Fibroblast of lung (primary cell): ENCODE measurements at places on chromosomes 5 and 9.
A peak's percentile ranks its signal among the peaks of the same experiment; 100 is the strongest.

DNA sequence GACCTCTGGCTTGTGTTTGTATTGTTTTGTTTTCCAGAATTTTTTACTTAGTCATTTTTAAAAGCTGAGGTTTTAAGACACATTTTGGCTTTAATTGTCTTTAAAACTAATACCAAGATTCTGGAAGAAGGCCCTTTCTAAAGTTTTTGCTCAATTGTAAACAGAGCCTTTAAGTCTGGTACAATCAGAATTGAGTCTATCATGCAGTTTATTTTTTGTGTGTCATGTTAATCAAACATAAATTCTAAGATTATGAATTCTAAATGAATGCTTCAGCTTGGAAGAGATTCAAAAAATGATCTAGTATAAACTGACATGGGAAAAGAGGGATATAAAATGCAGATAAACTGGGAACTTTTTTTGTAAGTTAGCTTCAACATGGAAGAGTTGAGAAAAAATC lies 882.7 kb downstream of the TLE1 start:
- peak; percentile 57 for DNase-seq

GRCh38 chr9:87381050-87381711 lies 116.5 kb upstream of the DAPK1 start:
- DNase-seq = peak; percentile 80

GRCh38 chr5:141843156-141843927 lies 34.9 kb downstream of the PCDH1 start:
- no peak for DNase-seq

- DNase-seq = peak; percentile 35
Observed at GRCh38 chr9:89562186-89562814, 42.5 kb upstream of the GADD45G start.

GRCh38 chr9:69376651-69377050 lies 51.6 kb downstream of the ENTREP1 start:
- DNase-seq = peak; percentile 95

GRCh38 chr5:142432369-142432863 lies 107.6 kb upstream of the SPRY4 start:
- no peak for DNase-seq

GRCh38 chr5:963673-964531 lies 44.7 kb upstream of the NKD2 start:
- DNase-seq = peak; percentile 87

GRCh38 chr9:94289691-94290090 lies 30.6 kb downstream of the ZNF169 start:
- peak; percentile 27 for DNase-seq

DNA sequence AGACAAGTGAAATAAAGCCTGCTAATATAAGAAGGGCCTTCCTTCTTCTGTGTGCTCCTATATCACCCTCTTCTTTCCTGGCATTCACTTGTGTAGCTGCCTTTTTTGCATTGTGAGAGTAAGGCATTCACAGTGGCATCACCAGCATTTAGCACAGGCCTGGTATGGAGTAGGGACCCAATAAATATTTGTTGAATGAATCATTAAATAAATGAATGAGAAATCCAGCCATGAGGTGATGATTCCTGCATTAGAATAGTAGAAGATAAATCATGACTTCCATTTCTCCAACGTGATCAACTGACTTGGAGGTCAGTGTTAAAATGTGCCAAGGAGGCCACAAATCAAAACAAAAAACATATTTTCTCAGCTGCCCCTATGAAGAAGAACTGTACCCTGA lies 3.9 kb downstream of the PLPPR1 start:
- DNase-seq = no peak

DNA sequence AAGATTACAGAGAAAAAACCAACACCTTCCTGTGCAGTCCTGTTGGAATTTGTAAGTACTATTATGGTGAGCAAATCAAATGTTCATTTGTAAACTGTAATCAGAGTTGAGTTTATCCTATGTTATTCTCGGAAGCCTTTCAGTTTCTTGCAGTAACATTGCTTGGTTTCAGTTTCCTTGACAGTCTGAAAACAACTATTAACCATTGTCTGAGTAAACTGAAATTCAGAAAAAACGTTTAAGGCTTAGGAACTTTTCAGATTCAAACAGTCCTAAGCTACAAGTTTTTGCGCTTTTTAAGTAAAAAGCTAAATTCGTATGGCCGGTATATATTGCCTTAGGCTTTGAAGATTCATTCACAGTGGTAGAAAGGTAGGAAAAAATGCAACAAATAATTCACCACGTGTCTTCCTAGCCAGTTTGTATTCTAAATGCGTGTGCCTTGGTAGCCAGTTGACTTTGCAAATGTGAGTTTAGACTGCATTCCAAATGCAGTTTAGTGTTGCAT lies 2.5 kb downstream of the GPBP1 start:
- peak; percentile 89 for DNase-seq

GRCh38 chr9:92119586-92119985 lies 4.4 kb upstream of the SPTLC1 start:
- DNase-seq = no peak

DNA sequence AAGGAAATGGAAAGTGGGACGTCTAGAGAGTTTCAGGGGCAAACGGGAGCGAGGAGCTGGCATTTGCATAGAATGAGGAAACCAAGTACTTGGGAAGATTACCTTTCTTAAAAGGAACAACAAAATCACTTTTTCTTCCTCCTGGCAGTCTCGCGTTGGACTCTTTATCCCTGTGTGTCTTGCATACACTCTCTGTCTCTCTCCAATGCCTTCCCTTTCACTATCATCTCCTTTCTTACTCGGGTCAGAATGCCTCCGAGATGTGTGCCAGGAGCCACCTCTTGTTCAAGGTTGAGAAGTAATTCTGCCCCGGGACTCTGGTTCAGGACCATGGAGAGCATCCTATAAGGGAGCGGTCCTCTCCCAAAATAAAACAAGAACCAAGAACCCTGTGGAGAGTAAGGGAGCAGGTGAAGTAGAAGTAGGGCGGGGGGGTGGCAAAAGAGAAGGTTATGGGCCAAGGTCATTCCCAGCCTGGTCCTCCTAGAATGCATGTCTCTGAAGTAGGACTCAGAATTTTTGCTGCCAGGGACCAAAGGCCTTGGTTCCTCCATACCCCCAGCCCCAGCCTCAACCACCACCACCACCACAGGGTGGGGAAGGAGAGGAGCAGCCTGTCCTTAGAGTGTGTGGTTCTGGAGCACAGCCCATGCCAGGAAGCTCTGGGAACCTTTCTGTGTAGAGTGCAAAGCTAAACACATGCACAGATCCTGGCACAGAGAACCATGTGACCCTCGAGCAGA lies 72.1 kb upstream of the ARAP3 start:
- peak; percentile 30 for DNase-seq

DNA sequence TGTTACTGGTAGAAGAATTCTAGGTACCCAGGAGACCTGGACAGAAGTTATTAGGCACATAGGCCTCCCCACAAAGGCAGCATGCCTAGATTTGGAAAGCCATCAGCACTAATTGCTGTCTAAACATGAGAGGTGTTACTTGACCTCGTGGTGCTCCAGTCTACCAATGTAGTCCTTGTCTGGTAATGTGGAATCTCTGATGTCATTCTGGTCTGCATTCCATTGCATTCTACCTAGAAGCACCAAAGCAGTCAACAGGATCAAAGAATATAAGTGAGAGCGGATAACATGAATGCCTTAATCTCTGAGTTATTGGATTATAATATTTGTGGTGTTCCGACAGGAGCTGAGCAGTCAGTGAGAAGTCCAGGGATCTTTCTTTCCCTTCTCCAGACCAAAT lies 175.2 kb downstream of the PSAT1 start:
- DNase-seq = peak; percentile 36

- no peak for DNase-seq
Observed at GRCh38 chr9:68905129-68905528, 108.8 kb downstream of the PRKACG start.

DNA sequence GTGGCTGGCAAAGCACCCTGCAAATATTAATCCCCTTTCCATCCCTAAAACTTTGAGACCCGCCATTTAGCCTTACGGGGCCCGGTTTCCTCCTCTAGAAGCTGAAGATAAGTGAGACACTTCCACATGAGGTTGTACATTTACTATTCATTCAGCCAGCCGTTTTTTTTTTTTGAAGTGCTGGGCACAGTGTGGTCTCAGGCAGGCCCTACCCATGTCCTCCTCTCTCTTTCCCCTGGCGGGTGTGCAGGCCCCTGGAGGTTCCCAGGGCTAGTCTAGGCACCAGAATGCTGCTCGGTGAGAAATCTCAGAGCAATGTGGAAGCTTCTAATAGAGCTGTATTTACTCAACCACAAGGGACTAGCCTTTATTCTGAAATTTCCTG lies 107.4 kb upstream of the LARP1 start:
- no peak for DNase-seq

DNA sequence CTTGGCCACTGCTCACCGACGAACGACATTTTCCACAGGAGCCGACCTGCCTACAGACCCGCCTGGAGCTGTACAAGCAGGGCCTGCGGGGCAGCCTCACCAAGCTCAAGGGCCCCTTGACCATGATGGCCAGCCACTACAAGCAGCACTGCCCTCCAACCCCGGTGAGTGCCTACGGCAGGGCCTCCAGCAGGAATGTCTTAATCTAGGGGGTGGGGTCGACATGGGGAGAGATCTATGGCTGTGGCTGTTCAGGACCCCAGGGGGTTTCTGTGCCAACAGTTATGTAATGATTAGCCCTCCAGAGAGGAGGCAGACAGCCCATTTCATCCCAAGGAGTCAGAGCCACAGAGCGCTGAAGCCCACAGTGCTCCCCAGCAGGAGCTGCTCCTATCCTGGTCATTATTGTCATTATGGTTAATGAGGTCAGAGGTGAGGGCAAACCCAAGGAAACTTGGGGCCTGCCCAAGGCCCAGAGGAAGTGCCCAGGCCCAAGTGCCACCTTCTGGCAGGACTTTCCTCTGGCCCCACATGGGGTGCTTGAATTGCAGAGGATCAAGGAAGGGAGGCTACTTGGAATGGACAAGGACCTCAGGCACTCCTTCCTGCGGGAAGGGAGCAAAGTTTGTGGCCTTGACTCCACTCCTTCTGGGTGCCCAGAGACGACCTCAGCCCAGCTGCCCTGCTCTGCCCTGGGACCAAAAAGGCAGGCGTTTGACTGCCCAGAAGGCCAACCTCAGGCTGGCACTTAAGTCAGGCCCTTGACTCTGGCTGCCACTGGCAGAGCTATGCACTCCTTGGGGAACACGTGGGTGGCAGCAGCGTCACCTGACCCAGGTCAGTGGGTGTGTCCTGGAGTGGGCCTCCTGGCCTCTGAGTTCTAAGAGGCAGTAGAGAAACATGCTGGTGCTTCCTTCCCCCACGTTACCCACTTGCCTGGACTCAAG lies 1.5 kb downstream of the CSF2 start:
- DNase-seq = no peak

GRCh38 chr5:76021936-76022584 lies 61.1 kb upstream of the SV2C start:
- no peak for DNase-seq
